Central memory CD4-positive, alpha-beta T cell (primary cell): ENCODE measurements at places on chromosomes 12 and 14.

- DNase-seq: no peak
These were observed 88.6 kb downstream of the EPS8 start for GRCh38 chr12:15700595-15700994.

GRCh38 chr14:81211844-81212243, 8.9 kb downstream of the GTF2A1 start:
- DNase-seq: peak; percentile 12

- DNase-seq: peak; percentile 2
These were observed 96.1 kb downstream of the PLXNC1 start for GRCh38 chr12:94244165-94245133.

DNA sequence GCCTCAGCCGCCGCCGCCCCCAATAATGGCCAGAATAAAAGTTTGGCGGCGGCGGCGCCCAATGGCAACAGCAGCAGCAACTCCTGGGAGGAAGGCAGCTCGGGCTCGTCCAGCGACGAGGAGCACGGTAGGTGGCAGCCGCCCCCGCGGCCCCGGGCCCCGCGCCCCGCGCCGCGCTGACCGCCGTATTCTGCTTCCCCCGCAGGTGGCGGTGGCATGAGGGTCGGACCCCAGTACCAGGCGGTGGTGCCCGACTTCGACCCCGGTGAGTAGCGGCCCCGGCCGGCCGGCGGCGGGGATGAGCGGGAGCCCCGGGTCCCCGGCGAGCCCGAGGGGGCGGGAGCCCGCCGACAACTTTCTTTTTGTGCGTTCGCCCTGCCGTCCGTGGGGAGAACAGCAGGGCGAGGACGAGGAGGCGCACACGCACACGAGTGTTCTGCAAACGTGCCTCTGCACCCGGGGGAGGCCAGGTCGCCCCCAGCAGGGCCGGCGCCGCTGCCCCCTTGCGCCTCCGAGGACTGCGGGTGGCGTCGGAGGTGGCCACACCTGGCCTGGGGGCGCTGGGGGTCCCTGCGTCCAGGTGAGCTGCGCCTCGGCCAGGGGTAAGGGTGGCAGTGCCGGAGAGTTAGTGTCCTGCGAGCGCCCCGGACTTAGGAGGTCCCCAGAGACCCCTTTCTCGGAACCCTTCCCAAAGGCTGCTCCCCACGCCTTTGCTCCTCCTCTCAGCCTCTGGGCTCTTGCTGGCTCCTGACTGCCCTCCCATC, 794 bp downstream of the RCOR1 start:
- DNase-seq: peak; percentile 58

DNA sequence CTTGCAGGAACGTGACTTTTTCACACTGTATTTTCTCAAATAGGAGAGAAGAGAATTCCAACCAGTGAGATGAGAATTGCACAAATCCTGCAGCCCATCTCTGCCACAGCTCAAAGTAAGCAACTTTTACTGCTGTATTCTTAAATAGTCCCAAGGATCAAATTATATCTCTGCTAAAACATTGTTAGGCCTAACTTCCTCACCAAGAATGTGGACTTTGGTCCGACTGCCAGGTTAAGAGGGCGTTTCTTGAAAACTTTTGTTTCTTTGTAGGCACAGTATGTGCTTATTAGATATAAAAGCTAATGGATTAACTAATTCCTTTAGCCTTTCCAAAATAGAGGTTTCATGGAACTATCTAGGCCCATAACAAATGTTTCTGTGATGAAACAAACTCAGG, 61.4 kb upstream of the IFNG-AS1 start:
- no peak for DNase-seq

DNA sequence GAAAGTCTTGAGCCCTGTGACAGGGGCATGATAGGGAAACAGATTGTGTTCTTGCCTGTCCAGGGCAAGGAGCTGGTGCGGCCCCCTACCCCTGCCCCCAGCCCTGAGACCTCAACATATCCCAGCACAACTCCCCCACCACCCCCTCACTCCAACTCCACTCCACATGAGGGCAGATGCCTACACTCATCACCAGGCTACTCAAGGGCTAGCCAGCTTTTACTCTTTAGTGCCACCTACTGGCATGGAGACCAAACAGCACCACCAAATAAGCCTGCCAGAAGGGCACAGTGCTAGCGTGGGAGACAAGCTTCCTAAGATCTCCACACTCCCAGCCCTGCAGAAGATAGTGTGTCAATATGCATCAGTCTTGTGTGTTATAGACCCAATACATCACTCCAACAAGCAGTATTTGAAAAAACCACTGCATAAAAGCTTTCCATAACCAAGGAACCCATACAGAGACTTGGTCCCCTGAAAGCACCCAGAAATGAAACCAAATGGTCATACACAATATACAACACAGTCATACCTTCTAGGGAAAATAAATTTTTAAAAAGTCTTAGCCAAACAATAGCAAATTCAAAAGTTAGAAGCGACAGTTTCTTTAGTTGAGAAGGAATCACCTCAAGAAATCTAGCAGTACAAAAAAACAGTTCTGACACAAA, 154.4 kb downstream of the KCNK10 start:
- DNase-seq: peak; percentile 53

DNA sequence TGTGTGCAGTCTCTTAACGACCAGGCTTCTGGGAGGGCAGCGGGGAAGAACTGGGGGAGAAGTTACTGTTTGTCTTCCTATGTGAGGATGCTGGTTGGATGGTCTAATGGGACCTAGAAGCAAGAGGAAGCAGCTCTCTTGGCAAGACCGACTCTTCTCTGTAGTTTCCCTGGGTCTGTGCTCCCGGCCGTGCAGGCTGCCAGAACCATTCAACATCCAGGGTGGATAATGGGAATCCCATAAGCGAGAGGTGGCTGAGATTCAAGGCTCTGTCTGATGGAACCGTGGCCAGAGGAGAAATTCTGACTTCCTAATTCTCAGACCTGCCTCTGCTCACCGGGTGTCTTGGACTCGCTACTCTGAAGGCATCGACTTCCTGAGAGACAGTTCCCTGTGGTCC, 561.0 kb upstream of the TBX3 start:
- no peak for DNase-seq

DNA sequence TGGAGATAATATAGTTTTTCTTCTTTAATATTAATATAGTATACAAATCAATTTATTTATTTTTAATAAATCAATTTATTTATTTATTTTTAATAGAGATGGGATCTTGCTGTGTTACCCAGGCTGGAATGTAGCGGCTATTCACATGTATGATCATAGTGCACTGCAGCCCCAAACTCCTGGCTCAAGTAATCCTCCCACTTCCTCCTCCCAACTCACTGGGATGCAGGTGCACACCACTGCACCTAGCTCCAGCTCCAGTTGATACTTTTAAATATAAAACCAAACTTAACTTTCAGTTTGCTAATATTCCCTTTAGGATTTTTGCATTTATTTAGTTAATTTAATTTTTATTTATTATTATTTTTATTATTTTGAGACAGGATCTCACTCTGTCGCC, 8.6 kb downstream of the GOLGA5 start:
- DNase-seq: no peak

- DNase-seq: no peak
These were observed 125.2 kb downstream of the MGST1 start for GRCh38 chr12:16472631-16473030.
